ENCODE measurements at places on chromosomes 16 and 17.
A peak's percentile ranks its signal among the peaks of the same experiment; 100 is the strongest.

DNA sequence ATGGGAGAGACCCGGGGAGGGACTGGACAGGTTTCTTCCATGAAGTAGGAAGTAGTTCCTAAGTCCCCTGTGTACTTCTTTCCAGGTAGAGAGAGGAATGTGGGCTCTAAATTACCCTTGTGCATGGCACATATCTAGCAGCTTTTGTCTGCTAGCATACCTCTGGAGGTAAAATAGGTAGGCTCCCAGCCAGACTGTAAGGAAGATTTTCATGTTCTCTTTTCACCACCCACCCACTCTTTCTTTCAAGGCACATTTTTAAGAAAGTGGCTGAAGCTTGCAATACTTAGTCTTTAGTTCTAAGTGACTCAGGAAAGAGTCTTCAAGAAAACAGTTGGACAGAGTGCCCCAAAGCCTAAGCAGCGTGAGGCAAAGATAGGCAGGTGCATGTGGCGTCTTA lies 9.2 kb downstream of the MINK1 start:
- no peak for DNase-seq

GRCh38 chr16:80517846-80518245 lies 22.9 kb upstream of the DYNLRB2 start:
- no peak for DNase-seq

GRCh38 chr16:68475071-68475470 lies 26.8 kb upstream of the SMPD3 start:
- no peak for DNase-seq

- DNase-seq: no peak
These were observed 81.3 kb downstream of the HIC1 start for GRCh38 chr17:2136241-2136640.

DNA sequence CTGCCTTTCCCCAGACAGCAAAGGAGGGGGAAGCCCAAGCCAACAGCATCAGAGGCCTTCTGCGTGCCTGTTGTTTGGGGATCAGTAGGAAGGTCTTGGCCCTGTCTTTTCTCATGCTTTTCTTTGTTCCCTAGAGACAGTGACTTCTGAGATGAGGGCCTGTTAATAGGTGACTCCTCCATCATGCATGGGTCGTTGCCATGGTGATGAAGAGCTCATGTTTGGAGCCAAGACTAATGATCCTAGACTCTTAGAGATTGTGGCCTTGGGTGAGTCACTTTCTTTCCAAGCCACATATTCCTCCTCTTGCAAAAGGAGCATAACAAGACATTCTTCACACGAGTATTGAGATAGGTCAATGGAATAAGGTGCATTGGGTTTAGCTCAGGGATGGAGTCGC lies 201.1 kb upstream of the ASIC2 start:
- no peak for DNase-seq

DNA sequence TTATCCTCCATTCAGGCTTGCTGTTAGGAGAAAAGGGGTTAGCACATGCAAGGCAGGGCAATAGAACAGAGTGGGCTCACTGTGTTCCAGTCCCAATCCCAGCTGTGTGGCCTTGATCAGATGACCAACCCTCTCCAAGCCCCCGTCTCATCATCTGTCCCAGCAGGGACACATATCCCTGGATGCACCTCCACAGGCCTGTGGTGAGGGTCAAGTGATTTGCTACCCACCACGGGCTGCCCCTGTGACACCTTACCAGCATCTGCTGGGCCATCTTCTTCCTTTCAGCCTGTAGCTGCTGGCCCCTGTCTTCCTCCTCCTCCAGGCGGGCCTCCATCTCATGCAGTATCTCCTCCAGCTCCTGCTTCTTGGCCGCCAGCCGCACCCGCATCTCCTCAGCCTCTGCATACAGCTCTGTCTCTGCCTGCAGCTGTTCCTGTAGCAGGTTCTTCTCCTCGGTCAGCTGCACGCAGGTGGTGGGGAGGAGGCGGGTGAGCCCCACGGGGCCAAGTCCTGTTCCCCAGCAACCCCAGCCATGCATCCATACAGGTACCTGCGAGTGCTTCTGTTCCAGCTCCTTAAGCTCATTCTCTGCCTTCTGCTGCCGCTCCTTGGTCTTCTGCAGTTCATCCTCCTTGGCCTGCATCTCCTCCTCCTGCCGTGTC lies 91.3 kb downstream of the NDE1 start:
- no peak for DNase-seq

DNA sequence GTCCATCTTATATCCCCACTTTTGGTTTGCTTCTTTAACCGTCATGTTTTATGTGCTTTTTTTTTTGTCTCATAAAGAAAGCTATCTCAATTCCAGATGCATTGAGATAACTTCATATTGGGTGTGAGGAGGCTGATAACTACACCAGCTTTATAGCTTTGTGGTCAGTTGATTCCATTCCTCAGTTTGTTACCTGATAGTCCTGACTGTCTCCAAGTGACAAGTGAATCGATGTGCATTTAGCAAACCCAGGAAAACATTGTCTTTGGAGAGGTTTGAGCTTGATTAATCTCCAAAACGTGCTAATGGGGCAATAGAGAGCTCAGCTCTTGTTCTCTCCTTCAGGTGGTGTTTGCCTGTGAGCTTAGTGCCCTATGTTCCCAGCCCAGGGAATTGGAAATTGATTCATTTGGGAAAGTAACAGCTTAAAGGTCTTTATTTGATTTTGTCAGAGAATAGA lies 22.7 kb downstream of the HS3ST3B1 start:
- DNase-seq: no peak

DNA sequence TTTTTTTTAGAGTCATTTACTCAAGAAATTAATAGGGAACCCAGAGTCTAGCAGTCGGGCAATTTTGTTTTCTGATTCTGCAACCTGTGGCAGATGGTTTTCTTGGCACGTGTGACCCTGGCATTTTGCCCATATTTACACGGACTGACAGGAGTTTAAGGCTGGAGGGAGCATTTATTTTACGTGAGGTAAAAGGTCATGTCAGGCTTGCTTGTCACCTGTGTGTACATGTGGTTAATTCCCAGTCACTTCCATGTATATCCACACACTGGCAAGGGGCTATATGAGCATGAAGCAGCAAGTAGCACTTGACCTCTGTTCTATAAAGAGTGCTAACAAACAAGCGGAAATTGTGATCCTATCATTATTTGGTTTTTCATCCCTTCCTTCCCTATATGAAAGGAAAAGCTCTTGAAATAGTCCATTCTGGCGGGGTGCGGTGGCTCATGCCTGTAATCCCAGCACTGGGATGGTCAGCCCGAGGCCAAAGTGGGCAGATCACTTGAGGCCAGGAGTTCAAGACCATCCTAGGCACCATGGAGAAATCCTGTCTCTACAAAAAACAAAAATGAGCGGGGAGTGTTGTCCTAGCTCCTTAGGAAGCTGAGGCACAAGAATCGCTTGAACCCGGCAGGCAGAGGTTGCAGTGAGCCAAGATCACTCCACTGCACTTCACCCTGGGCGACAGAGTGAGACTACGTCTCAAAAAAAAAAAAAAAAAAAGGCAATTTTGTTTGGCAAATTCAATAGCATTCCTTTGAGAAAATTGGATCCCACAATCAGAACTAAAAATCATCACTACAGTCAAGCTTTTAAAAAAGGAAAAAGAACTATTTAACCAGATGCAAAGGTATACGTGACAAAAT lies 2.1 kb downstream of the SPAG9 start:
- peak; percentile 57 for DNase-seq

All from NCI-H524 treated with DMSO at 0.1 percent for 48 hours (cell line).